Esophagus squamous epithelium (tissue), 5 donors: ENCODE measurements at places on chromosomes 16 and 17.

- H3K27me3 ChIP-seq, result no peaks in the 10 kb centered on the region
- peak overlapping the region; percentile 96 for H3K4me3 ChIP-seq
- H3K36me3 ChIP-seq, result no peaks in the 10 kb centered on the region
- H3K27ac ChIP-seq, result peak overlapping the region; percentile 99
- H3K4me1 ChIP-seq, result peaks cover 22% of the 10 kb centered on the region
Measured at GRCh38 chr17:46194393-46195216, 1.4 kb upstream of the KANSL1 start.

DNA sequence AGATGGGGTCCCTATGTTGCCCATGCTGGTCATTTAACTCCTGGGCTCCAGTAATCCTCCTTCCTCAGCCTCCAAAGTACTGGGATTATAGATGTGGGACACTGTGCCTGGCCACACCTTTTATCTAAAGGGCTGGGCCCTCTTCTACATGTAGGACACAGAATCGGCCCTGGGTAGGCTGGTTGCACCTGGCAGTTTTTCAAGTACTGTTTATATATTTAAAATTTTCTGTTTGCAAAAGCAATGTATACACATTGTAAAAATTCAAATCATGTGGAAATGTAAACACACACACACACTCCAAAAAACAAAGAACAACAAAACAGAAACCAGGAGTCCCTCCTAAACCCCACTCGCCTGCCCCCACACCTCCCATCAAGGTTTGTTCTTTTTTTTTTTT is 28.1 kb upstream of the SIAH1 start:
- H3K4me1 ChIP-seq, result peaks cover 3% of the 10 kb centered on the region
- no peak for DNase-seq
- no peaks in the 10 kb centered on the region for H3K36me3 ChIP-seq
- no peaks in the 10 kb centered on the region for H3K27me3 ChIP-seq
- H3K27ac ChIP-seq, result no peak overlapping the region

DNA sequence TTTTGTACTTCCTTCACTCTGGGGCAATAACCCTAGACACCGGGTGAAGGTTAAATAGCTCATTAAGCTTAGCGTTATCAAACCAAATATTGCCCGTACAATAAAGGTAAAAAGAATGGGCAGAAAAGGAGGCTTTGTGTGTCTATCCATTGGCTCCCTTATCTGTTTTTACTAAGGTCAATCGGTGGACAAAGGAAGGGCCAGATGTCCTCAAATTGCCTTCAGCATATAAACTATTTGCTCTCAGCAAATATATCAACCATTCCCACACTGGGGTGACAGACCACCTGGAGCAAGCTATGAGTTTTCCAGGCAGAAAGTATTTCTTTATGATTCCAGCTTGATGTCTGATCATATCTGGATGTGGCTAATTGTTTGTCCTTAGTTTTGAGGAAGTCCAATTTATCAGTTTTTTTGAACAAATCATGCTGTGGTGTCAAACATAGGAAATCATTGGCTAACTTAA is 25.3 kb upstream of the WIPI1 start:
- no peaks in the 10 kb centered on the region for H3K4me1 ChIP-seq
- peaks cover 26% of the 10 kb centered on the region for H3K27me3 ChIP-seq
- no peak overlapping the region for H3K27ac ChIP-seq
- no peak for DNase-seq

- H3K36me3 ChIP-seq, result no peaks in the 10 kb centered on the region
- no peak overlapping the region for H3K27ac ChIP-seq
Measured at GRCh38 chr16:76278980-76279379, 1.8 kb downstream of the CNTNAP4 start.

GRCh38 chr17:8887301-8887700 is 19.8 kb upstream of the PIK3R6 start:
- H3K36me3 ChIP-seq, result no peaks in the 10 kb centered on the region
- no peaks in the 10 kb centered on the region for H3K4me1 ChIP-seq
- no peaks in the 10 kb centered on the region for H3K27me3 ChIP-seq
- no peak for DNase-seq
- no peak overlapping the region for H3K4me3 ChIP-seq

- no peak overlapping the region for H3K4me3 ChIP-seq
- peaks cover 32% of the 10 kb centered on the region for H3K4me1 ChIP-seq
- H3K27ac ChIP-seq, result peak overlapping the region; percentile 43
- no peak for DNase-seq
- H3K27me3 ChIP-seq, result no peaks in the 10 kb centered on the region
Measured at GRCh38 chr17:64240741-64241347, 22.2 kb downstream of the TEX2 start.

- peak overlapping the region; percentile 62 for H3K27ac ChIP-seq
- no peaks in the 10 kb centered on the region for H3K27me3 ChIP-seq
- peak overlapping the region; percentile 18 for H3K4me3 ChIP-seq
Measured at GRCh38 chr17:77254951-77255825, 114.4 kb downstream of the SEC14L1 start.

GRCh38 chr17:49486012-49486641 is 9.0 kb upstream of the NGFR start:
- H3K27me3 ChIP-seq, result peaks cover 89% of the 10 kb centered on the region
- DNase-seq, result no peak
- no peaks in the 10 kb centered on the region for H3K4me1 ChIP-seq
- no peak overlapping the region for H3K27ac ChIP-seq

- no peak overlapping the region for H3K27ac ChIP-seq
- no peaks in the 10 kb centered on the region for H3K27me3 ChIP-seq
- H3K4me3 ChIP-seq, result no peak overlapping the region
- H3K36me3 ChIP-seq, result no peaks in the 10 kb centered on the region
- DNase-seq, result no peak
Measured at GRCh38 chr16:75260851-75261589, 9.6 kb upstream of the BCAR1 start.

- DNase-seq, result no peak
- H3K27ac ChIP-seq, result peak overlapping the region; percentile 83
- H3K27me3 ChIP-seq, result no peaks in the 10 kb centered on the region
- H3K4me3 ChIP-seq, result peak overlapping the region; percentile 86
- peaks cover 12% of the 10 kb centered on the region for H3K4me1 ChIP-seq
Measured at GRCh38 chr17:56979091-56979480, 1.2 kb downstream of the SCPEP1 start.

DNA sequence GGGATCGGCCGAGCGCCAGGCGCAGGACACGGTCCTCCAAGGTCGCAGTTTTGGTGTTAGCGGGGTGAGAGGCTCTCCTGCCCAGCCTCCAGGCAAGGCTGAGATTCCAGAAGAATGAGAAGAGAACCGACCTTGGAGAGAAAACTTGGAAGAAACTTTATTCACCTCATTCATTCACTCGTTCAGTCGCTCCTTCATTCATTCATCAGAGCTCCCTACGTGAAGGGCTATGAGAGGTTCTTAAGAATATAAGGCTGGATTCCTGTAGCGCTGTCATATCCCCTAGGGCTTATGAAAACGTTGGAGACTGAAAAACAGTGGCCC is 991 bp upstream of the MYH10 start:
- peak overlapping the region; percentile 66 for H3K4me3 ChIP-seq
- H3K4me1 ChIP-seq, result no peaks in the 10 kb centered on the region
- DNase-seq, result no peak
- H3K27me3 ChIP-seq, result no peaks in the 10 kb centered on the region
- no peaks in the 10 kb centered on the region for H3K36me3 ChIP-seq

DNA sequence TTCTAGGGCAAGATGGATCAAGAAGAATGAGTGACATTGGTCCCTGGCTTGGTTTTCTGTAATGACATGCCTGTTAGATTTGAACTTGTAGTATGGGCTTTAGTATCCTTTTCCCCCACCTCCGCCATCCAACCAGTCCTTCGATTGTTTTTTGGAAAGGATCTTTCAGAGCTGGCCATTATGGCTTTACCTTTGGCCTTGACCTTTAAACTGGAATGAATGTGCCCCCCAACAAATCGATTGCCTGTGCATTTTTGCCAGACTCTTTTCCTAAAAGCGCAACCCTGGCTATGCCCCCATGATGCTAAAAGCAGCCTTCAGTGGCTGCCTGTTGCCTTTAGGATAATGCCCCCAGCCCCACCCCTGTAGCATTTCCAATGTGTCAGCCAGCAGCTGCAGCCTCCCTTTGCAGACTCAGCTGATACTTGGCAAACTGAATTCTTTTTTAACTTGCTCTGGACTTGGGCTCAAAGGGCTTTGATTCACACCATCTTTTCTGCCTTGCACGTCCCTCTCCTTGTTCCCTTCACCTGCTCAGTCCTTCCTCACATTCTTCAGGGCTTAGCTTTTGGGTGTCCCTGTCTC is 4.0 kb downstream of the GPRC5C start:
- H3K36me3 ChIP-seq, result peaks cover 13% of the 10 kb centered on the region
- H3K4me3 ChIP-seq, result no peak overlapping the region
- peaks cover 31% of the 10 kb centered on the region for H3K4me1 ChIP-seq
- no peaks in the 10 kb centered on the region for H3K27me3 ChIP-seq
- no peak for DNase-seq

- no peak for DNase-seq
- no peaks in the 10 kb centered on the region for H3K27me3 ChIP-seq
- peaks cover 11% of the 10 kb centered on the region for H3K36me3 ChIP-seq
- no peak overlapping the region for H3K4me3 ChIP-seq
- H3K27ac ChIP-seq, result no peak overlapping the region
Measured at GRCh38 chr17:19799796-19800195, 51.7 kb upstream of the ALDH3A1 start.

DNA sequence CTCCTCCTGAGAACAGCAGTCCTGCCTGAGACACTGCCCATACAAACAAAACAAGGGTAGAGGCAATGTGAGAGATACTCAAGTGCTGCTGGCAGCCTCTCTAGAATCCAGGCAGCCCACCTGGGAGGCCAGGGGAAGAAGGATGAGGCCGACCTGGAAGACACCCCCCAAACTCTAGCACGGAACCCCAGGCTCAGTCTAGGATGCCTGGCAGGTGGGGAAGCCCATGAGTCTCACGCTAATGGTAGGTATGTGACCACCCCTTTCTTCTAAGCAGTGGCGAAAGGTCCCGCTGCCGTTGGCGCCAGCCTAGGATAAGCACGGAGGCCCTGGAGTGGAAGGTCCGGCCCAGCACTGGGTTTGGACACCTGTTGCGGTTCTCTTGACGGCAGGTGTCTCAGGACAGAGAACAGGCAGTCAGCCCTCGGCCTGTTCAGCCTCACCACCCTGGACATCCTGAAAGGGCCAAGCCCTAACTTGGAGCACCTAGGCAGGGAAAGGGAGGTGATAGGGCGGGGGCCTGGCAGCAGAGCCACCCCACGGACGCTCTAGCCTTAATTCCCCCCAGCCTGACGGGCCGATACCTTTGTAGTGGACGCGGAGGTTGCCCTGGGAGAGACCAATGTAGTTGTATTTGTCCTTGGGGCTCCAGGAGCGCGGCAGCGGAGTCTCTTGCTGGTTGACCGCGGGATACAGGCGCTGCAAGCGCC is 487 bp downstream of the RANBP10 start:
- no peak for DNase-seq
- peak overlapping the region; percentile 90 for H3K4me3 ChIP-seq
- H3K4me1 ChIP-seq, result peaks cover 47% of the 10 kb centered on the region
- peak overlapping the region; percentile 85 for H3K27ac ChIP-seq

DNA sequence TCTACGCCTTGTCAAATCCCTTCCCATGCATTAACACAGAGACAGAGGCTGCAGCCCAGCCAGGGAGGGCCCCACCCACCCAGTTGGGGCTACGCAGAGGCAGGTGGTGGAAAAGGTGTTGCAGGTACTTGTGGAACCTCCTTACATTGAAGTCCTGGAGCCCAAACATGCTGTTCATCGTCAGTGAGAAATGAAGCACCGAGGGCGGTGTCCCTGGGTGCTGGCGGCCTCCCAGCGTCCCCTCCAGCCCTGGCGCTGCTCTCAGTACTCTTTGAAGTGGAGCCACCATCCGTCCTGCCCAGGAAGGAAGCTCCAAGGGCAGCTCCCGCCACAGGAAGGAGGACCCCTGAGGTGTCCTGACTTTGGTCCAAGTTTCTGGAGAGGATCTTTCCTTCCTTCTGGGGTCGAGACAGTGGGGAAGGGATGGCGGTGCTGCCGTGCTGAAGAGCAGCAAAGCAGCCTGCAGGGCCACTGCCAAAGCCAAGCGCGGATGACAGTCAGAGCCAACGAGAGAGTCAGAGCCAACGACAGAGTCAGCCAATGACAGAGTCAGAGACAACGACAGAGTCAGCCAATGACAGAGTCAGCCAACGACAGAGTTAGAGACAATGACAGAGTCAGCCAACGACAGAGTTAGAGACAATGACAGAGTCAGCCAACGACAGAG is 23.4 kb downstream of the LMF1 start:
- H3K27ac ChIP-seq, result no peak overlapping the region
- DNase-seq, result no peak
- H3K4me3 ChIP-seq, result no peak overlapping the region
- H3K4me1 ChIP-seq, result no peaks in the 10 kb centered on the region
- no peaks in the 10 kb centered on the region for H3K36me3 ChIP-seq

GRCh38 chr17:47924785-47925677 is 16.3 kb upstream of the PNPO start:
- H3K27me3 ChIP-seq, result no peaks in the 10 kb centered on the region
- no peak overlapping the region for H3K27ac ChIP-seq
- H3K36me3 ChIP-seq, result peaks cover 22% of the 10 kb centered on the region
- DNase-seq, result no peak
- H3K4me1 ChIP-seq, result no peaks in the 10 kb centered on the region

DNA sequence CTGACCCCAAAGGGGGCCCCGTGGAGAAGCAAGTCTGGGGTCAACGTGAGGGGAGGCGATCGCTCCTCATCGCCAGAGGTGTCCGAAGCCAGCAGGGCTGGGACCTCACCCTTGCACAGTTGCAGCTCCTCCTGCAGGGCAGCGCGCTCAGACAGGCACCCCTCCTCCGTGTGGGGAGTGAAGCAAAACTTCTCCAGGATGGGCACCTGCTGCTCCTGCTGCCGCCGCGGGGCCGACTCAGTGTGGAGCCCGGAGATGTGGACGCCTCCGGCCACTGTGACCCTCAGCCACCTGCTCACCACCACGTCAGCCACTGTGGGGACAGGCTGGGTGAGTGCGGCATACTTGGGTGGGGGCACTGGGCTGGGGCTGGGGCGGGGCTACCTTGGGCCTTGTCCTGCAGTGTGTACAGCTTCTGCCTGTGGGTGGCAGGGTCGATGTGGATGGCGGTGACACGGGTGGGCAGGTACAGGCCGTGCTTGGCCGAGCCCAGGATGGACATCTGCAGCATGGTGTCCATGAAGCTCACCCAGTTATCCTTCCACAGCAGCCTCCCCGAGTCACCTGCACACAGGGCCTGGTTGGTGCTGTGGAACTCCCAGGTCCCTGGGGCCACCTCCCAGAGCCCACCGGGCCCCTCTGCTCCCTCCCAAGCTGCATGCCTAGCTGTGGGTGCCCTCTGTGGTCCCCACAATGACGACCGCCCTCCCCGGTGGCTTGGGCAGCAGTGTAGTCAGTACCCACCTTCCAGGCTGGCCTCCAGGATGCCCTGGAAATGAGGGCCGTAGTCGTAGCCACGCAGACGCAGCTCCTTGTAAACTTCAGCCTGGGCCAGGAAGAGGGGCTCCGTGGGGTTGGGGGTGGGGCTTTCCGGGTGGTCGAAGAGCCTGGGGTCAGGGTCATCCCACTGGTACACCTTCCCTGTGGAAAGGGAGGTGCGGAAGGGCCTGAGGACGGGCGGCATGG is 10.8 kb downstream of the FASN start:
- DNase-seq, result no peak
- H3K27me3 ChIP-seq, result no peaks in the 10 kb centered on the region
- H3K36me3 ChIP-seq, result peaks cover 96% of the 10 kb centered on the region
- no peak overlapping the region for H3K4me3 ChIP-seq

- no peaks in the 10 kb centered on the region for H3K36me3 ChIP-seq
- no peak overlapping the region for H3K4me3 ChIP-seq
- no peaks in the 10 kb centered on the region for H3K27me3 ChIP-seq
- no peak for DNase-seq
- no peak overlapping the region for H3K27ac ChIP-seq
Measured at GRCh38 chr16:47905771-47906170, 250.0 kb downstream of the ABCC12 start.

- H3K4me3 ChIP-seq, result no peak overlapping the region
- H3K36me3 ChIP-seq, result no peaks in the 10 kb centered on the region
- H3K4me1 ChIP-seq, result peaks cover 4% of the 10 kb centered on the region
- H3K27ac ChIP-seq, result no peak overlapping the region
- no peaks in the 10 kb centered on the region for H3K27me3 ChIP-seq
- DNase-seq, result no peak
Measured at GRCh38 chr16:54462151-54462651, 175.6 kb upstream of the IRX3 start.
